RPMI8226 (cell line): ENCODE measurements at places on chromosomes 12 and 14.

DNA sequence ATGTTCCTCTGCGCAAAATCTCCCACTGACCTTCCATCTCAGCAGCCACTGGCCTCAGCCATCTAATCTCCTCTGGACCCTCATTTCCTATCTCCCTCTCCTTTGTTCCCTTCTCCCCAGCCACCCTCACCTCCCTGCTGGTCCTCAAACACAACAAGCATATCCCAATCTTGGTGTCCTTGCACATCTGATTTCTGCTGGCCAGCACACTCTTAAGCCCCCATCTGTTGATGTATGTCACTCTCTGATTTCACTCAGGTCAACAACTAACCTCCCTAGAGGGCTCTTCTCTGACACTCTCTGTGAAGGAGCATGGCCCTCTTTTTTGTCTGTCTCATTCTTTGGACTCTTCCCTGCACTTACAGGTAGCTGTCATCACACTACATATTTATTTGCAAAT is 25.6 kb downstream of the PPM1H start:
- DNase-seq: no peak

DNA sequence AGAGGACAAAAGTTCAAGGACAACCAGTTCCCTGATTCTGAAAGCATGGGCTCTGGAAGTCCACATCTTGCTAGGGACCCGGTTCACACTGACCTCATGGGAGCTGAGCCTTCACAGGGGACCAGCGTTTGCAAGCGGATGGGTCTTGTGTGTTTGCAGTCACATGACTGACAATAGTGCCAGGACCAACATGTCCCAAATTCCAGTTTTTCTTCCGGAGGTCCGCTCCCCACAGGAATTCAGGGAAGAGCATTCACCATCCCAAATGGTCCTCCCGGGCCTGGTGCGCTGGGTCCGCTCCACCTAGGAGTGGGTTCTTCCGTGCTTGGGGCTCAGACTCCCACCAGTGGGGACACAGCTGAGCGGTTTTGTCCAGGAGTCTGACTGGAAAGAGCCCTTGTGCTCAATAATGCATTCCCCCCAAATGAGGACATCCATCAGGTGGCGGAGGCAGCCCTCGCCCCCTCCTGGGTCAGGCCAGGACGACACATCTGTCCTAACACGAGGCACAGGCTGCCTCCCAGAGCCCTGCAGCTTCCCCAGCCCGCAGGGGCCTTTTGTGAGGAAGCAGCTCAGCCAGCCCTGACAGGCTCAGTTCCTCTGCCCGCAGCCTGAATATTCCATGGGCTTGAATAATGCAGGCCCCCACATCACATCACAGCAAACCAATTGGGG is 91.8 kb upstream of the BCL11B start:
- no peak for DNase-seq

GRCh38 chr14:22850944-22851764 is 14.8 kb downstream of the MMP14 start:
- DNase-seq: no peak

DNA sequence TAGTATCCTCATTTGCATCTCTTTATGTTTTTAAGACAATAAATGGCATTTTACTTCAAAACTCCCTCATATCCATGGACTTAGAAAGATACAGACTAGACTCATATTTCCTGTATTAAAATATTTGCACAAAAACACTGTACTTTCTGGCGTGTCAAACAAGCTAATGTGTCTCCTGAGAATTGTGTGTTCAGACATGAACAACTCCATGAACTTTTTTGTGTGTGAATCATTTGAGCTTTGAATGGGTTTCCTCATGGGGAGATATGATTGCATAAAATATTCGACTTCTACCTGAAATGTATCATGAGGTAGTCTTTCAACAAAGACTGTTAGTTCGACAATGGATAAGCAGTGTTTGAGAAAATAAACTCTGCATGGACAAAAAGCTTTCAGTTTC is 58.8 kb downstream of the TMEM30B start:
- DNase-seq: no peak

DNA sequence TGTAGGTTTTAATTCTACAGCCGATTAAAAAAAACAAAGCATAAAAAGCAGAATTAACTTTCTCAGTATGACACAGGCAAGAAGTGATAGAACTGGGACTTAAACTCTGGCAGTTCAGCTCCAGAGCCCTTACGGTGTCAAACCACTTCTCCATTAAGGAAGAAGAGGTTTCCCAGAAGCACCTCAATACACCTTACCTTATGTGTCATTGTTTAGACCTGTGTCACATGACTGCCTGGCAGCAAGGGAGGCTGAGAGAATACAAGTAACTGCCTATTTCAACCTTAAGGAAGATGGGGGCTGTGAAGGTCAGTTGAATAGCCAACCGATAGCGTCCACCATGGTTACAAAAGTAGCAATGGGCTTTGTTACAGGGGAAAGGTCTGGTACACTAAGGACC is 54.6 kb upstream of the ARHGAP5 start:
- no peak for DNase-seq

- no peak for DNase-seq
Measured at GRCh38 chr12:131090274-131091210, 136.8 kb downstream of the ADGRD1 start.

- no peak for DNase-seq
Measured at GRCh38 chr12:43241986-43242385, 310.0 kb downstream of the ADAMTS20 start.

- no peak for DNase-seq
Measured at GRCh38 chr14:74826574-74826973, 49.4 kb downstream of the PROX2 start.

GRCh38 chr14:102338724-102339123 is 19.2 kb downstream of the ZNF839 start:
- no peak for DNase-seq

- DNase-seq: no peak
Measured at GRCh38 chr14:92546347-92547053, 32.9 kb downstream of the RIN3 start.

- DNase-seq: peak; percentile 13
Measured at GRCh38 chr14:69484444-69485314, at the start of gene PLEKHD1. Gene PLEKHD1, plus strand, starts transcription at chr14:69484728. Its CDS starts 238 bp downstream, at chr14:69484966.

- DNase-seq: peak; percentile 66
Measured at GRCh38 chr12:1518591-1519516, 75.5 kb downstream of the FBXL14 start.

DNA sequence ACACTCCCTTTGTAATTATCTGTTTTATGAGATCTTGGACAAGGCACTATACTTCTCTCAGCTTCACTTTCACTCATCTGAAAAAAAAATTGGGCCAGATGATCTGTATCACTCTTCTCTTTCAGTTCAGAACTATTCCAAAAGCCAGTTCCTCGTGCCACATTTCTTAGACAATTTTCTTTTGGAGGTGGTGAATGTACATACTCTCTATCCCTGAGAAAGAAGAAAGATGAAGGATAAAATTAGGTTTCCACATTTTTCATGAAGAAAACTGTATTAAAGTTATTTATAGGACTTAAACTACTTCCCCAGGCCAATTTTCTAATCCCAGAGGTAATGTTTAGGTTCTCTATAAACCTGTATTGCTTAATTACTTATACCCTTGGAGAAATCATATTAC is 171.6 kb downstream of the SLC6A15 start:
- DNase-seq: no peak

GRCh38 chr12:62893276-62893675 is 41.7 kb downstream of the PPM1H start:
- DNase-seq: no peak

DNA sequence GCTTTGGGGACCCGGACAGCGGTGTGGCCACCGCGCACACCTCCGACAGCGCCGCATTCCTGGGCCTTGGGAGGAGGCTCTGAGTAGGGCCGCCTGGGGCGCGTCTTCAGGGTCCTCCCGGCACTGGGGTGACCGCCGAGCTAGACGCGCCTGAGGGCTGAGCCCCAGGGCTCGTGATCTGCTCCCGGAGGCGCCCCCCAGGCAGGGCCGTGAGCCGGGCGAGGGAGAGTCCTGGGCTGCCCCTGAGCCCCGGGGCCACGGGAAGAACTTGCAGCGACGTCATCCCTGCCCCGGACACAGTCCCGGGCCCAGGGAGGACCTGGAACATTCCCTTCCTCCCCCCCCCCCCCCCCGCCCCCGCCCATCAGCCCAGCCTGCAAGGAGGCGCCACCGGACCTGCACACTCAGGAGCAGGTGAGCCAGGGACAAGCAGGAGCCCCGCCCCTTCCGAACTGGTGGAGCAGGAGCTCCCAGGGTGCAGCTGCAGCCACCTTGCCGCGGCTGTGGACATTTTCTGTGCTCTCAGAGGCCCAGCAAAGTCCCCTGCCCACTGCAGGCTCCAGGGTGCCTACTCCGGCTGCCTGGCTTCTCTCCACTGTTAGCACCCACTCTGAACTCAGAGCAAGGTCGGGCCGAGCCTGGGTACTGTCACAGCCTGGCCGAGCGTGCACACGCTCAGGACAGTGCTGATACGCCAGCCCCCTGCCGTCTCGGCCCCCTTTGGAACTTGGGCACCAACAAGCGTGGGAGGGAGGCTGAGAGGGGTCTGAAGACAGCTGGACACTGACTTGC is 50.7 kb downstream of the A2M start:
- peak; percentile 23 for DNase-seq

- DNase-seq: no peak
Measured at GRCh38 chr14:95614349-95614748, 71.9 kb upstream of the TCL1B start.

GRCh38 chr12:6607751-6608591 is 792 bp upstream of the CHD4 start:
- peak; percentile 78 for DNase-seq

DNA sequence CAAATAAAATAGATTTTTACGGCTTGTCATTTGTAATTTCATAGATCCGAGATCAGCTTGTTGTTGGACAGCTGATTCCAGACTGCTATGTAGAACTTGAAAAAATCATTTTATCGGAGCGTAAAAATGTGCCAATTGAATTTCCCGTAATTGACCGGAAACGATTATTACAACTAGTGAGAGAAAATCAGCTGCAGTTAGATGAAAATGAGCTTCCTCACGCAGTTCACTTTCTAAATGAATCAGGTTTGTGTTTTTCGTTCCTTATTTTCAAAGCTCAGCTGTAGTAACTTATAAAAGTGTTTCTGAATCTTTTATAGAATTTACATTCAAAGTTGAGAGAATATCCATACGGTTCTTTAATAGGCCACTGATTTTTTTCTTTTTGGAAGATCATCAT is 89.1 kb downstream of the LRRK2 start:
- DNase-seq: no peak

- no peak for DNase-seq
Measured at GRCh38 chr12:52901715-52902541, 2.9 kb downstream of the KRT8 start.

GRCh38 chr12:119784673-119785072 is 92.4 kb downstream of the CIT start:
- DNase-seq: no peak

DNA sequence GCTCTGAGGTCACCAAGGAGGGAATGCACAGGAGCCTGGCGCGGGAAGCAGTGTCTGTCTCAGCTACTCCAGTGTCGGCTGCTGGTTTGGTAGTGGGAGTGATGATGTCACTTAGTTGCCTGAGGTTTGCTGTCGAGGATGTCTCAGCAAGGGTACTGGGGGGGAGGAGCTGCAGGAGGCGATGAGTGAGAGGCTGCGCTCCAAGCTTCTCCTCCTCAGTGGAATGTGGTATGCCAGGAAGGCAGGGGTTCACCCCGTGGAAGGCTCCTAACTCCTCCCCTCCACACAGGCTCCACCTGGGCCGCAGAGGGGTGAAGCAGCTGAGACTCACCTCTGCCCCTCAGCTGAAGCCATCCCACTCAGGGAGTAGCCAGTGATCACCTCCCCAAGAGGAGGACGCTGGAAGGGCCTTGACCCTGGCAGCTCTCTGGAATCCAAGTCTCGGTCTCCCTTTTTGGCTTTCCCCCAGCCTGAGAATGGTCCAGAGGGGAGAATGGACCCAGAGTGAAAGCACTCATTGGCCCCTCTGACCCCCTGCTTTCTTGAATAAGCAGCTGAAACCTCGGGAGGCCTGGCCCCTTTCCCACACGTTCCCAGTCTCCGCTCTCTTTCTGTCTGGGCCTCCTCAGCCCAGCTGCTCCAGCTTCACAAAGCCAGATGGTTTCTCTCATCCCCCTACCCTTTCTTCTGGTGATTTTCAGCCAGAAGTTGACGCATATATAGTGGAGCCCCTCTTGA is 178.9 kb upstream of the FKBP4 start:
- DNase-seq: no peak
